ENCODE measurements at places on chromosomes 16 and 17. TPM values are rescaled to one million over a fixed set of nuclear protein-coding genes. Genes with fewer than 3 reads are reported as not detected.

TBC1D3K gene
- not detected for total RNA-seq

KRT12 gene
- not detected for total RNA-seq

RPRML gene
- total RNA-seq, result not detected

NXN gene
- 4.6 TPM for total RNA-seq

PMP22 gene
- 53.0 TPM for total RNA-seq

SLC38A8 gene
- not detected for total RNA-seq

DNA sequence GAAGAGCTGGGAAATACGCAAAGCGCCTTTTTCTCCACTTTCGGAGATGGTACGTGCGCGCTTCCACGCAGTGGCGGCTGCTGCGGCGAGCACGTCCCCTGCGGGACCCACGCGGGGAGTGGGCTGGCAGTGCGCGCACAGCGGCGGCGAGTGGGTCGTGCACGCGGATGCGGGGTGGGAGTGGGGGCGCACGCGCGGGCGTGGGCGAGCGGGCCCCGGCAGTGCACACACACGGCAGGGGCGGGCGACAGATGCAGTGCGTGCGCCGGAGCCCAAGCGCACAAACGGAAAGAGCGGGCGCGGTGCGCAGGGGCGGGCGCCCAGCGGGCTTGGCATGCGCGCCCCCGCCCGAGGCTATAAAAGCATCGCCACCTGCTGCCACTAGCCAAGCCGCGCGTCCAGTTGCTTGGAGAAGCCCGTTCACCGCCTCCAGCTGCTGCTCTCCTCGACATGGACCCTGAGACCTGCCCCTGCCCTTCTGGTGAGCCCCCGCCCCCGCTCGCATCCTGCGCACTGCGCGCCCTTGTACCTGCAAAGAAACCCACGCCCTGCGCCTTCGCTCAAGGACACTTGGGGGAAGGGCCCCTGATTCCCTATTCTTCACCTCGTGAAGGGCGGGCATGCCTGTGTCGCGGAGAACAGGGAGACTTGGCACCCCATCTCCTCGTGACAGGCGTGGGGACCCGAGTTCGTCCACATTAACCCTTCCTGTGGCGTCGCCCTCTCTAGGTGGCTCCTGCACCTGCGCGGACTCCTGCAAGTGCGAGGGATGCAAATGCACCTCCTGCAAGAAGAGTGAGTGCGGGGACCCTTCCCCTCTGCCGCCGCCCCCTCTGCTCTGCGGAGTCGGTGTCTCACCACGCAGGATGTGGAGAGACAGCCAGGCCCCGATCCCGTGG lies at the start of gene MT3:
Gene MT3, plus strand, starts transcription at position 388 of the 899 bp plus-strand sequence. Its CDS starts 63 bp downstream, at position 451.
- no peak for DNase-seq

DNA sequence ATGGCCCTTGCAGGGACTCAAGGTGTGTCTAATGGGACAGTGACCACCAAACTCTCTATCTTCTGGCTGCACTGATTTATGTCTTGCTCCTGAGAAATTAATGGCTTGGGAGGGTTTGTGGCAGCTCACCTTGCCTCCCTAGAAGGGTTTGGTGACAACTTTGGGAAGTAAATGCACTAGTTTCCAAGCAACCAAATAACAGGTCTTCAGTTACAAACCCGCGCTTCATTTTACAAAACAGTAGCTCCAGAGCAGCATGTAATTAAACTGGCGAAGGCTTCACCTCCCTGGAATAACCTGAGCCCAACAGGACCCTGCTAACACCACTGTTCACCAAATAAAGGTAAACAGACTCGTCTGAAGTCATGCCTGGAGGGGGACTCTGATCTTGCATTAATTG lies 318.3 kb downstream of the SLC39A11 start:
- DNase-seq, result no peak

DNA sequence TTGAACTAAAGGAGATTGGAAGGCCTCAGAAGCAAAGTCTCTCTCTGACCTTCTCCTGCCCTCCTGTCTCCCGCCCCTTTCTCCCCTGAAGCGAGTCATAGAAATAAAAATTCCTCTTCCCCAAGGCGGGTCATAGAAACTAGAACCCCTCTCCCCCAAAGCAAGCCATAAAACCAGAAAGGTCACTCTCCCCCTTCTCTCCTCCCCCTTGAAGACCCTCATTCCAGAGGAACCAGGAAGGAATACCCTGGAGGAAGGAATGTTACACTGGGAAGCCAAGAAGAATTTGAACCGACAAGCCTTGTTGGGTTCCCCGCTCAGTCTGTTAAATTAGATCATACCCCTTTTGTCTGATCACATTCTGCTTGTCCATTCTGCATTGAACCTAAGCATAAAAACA lies 2.7 kb upstream of the GJC1 start:
- no peak for DNase-seq

DNA sequence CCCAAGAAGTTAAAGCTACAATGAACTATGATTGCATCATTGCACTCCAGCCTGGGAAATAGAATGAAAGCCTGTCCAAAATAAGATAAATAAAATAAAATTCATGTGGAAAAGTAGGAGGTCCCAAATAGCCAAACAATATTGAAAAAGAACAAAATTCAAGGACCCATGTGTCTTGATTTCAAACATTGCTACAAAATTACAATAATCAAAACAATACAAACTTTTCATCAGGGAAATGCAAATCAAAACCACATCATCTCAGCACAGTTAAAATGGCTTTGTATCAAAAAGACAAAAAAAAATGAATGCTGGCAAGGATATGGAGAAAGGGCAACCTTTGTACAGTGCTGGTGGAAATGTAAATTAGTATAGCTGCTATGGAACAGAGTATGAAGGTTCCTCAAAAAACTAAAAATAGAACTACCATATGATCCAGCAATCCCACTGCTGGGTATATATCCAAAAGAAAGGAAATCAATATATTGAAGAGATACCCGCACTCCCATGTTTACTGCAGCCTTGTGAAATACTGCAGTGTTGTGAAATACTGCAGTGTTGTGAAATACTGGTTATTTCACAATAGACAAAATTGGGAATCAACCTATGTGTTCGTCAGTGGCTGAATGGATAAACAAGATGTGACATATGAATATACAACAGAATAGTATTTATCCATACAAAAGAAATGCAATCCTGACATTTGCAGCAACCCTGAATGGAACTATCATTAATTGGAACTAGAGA lies 24.5 kb upstream of the ZNF287 start:
- no peak for DNase-seq

GRCh38 chr17:74746376-74746775 lies 2.1 kb upstream of the NHERF1 start:
- DNase-seq, result no peak

DNA sequence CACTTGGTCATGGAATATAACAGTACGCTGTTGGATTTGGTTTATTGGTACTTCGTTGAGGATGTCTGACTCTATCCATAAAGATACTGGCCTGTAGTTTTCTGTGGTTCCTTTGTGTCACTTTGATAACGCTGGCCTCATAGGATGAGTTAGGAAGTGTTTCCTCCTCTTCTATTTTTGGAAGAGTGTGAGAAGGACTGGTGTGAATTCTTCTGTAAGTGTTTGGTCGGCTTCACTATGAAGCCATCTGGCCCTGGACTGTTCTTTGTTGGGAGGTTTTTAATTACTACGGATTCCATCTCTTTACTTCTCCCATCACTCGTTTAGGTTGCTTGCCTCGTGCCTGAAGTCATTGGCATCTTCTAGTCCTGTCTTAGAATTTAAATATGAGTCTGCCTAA lies 117.3 kb downstream of the OR1D5 start:
- DNase-seq, result no peak

DNA sequence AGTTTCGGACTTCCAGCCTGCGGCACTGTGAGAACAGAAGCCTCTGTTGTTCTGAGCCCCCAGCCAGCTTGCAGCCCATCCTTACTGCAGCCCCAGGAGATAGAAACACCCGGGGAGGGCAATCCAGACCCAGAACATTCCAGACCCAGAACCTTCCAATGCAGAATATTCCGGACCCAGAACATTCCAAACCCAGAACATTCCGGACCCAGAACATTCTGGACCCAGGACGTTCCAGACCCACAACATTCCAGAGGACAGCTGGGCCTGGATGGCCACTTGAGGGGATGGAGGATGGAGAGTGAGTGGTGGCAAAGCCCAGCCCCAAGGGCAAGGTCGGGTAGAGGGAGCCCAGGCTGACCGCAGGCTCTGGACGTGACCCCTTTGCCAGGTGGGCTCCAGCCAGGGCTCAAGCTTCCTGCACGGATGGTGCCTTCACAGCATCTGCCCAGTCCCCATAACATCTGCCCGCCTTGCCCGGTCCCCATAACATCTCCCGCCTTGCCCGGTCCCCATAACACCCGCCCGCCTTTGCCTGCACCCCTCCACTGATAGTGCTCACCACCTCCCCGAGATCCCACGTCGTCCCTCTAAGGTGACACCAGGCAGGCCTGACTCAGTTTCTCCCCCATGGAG lies 3.5 kb downstream of the CBFA2T3 start:
- DNase-seq, result no peak
